ENCODE measurements at places on chromosomes 7 and 10.

GRCh38 chr7:90596671-90597562, 796 bp downstream of the CDK14 start:
- DNase-seq, result peak; percentile 80

GRCh38 chr7:111082351-111082750, 8.6 kb upstream of the LRRN3 start:
- DNase-seq, result no peak

- DNase-seq, result no peak
Measured at GRCh38 chr10:74669210-74669609, 157.2 kb upstream of the KAT6B start.

DNA sequence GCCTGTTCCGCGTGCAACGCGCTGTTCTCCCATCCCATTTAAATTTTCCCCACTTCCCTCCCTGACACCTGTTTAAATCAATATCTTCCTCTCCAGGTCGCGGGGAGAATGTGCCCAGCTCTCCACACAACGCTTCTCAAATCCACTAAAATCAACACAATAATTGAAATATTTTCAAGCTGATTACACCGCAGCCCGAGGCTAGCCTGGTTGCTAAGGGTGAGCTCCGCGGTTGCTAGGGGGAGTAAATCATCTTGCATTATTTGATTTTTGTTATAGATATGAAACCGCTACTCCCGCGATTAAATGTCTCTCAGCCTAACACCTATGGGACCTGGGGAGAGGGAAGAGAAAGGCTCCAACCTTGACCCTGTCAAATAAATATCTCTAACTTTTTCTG, 36.2 kb downstream of the UNCX start:
- DNase-seq, result no peak

GRCh38 chr10:70055550-70055949, 2.9 kb downstream of the MACROH2A2 start:
- DNase-seq, result no peak

DNA sequence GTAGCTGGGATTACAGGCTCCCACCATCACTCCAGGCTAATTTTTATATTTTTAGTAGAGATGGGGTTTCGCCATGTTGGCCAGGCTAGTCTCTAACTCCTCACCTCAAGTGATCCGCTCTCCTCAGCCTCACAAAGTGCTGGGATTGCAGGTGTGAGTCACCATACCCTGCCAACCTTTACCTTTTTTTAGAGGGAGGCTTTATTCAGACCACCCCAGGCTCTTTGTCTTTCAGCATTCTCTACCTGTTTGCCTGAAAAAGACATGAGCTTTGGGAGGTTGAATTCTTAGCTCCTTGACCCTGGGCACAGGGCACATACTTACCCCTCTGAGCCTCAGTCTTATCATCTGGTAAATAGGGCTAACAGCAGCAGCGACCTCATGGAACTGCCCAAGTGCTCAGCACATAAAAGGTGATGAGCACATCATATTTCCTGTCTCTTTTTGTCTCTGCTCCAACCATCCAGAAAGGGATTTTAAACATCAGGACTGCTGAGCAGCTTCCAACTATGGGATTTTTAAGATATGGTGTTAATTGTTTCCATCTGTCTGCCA, 17.0 kb downstream of the FRMPD2 start:
- no peak for DNase-seq

DNA sequence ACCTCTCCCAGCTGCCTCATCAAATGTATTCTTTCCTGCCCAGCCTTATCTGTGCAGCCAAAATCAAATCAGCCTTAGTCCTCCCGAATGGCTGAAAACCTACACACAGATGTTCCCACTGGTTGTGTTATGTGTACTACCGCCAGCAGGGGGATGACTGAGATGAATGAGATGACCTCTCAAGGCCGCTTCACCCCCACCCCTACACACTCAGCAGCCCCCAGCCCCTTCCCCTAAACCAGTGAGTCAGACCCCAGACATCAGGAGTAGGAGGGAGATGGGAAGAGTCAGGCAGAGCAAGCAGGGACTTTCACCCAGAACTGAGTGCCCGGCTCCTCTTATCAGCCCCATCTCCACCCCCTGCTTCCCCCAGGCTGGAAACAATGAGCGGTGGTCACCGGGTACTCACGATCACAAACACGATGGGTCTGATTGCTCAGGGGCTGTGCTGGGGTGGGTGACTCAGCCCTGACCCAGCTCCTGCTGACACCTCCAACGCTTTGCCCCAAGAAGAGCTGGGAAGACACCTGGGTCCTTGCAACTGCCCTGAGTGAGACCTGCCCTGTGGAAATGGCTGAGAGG, 6.5 kb upstream of the C10orf105 start:
- no peak for DNase-seq

- DNase-seq, result peak; percentile 76
Measured at GRCh38 chr10:75407713-75408508, 6.3 kb upstream of the ZNF503 start.

GRCh38 chr10:13440185-13441061, 88.4 kb downstream of the BEND7 start:
- DNase-seq, result peak; percentile 56

DNA sequence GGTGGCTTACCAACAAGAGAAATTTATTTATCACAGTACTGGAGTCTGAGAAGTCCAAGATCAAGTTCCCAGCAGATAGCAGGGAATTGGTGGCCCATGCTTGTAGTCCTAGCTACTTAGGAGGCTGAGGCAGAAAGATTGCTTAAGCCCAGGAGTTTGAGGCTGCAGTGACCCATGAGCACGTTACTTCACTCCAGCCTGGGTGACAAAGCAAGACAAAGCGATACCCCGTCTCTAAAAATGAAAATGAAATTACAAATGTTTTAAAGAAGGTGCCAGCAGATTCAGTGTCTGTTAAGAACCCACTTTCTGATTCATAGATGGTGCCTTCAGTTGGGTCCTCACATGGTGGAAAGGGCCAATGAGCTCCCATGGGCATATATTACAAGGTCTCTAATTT, 20.6 kb upstream of the ARHGAP12 start:
- no peak for DNase-seq

- DNase-seq, result no peak
Measured at GRCh38 chr10:2968401-2969058, 98.8 kb upstream of the PFKP start.

- DNase-seq, result no peak
Measured at GRCh38 chr7:139871820-139872219, 42.8 kb downstream of the TBXAS1 start.

- DNase-seq, result no peak
Measured at GRCh38 chr10:24727786-24728185, 4.1 kb upstream of the ARHGAP21 start.

GRCh38 chr7:94436018-94436604, 41.4 kb downstream of the COL1A2 start:
- DNase-seq, result peak; percentile 74

- DNase-seq, result peak; percentile 83
Measured at GRCh38 chr7:28922624-28923331, 35.4 kb downstream of the TRIL start.
